DMS79 (cell line): ENCODE measurements at places on chromosomes 11 and 22.

DNA sequence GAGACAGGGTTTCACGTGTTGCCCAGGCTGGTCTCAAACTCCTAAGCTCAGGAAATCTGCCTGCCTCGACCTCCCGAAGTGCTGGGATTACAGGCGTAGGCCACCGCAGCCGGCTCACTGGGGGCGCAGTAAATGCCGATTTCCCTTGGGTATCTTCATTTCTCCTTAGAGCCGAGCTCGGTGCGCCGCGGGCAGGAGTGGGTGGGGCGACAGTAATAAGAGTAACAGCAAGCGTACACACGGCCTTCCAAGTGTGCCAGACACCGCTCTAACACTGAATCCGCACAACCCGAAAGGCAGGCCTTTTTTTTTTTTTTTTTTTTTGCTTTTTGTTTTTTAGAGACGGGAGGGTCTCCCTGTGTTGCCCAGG is 500 bp upstream of the ADSL start:
- DNase-seq: no peak

DNA sequence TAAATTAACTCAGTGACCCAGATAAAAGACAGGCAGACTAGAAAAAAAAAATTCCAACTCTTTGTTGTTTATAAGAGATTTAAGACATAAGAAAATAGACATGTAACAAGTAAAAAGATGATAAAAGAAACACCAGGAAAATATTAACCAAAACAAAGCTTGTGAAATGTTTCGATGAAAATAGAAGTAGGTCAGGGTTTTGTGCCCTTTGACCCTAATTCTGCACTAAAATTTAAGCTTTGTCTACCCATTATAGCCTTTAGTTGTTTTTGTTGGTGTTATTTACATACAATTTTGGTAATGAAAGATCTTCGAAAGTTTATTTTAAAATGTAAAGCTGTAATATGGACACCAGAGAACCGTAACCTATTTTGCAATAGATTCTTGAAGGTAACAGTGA is 75.7 kb downstream of the LRRC4C start:
- no peak for DNase-seq

DNA sequence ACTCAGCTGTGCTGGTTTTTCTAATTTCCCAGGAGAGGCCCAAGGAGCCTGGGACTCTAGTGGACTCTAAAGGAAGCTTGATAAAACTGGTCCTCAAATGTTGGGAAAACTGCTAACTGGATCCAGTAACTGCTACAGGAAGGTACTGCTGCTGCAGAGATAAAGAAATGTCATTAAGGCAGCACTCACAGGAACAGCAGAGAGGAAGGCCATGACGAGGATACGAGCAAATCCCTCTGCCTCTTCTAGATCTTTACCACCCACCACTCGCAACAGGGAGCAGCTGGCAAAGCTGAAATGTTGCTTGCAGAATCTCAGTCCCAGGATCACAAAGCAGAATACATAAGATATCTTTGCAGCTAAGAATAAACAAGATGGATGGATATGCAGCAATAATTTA is 23.5 kb downstream of the TTC28 start:
- no peak for DNase-seq

DNA sequence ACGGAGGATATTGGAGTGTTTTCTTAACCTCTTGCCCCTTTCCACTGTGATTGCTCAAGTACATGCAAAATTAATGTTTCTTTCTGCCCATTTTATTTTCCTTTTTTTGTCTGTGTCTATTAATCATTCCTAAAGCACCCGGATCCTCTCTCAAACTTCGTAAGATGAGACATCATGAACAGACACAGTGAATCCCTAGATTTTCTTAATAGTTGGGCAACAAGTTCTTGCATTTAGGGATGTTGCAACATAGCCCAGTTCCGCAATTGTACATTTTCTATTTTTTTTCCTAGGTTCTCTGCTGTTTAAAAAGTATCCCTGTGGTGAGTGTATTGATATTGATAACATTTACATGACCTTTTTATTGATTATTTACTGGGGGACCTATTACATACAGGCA is 2.9 kb downstream of the FAM111A start:
- DNase-seq: no peak

GRCh38 chr11:84719935-84720577 is 907.1 kb downstream of the DLG2 start:
- no peak for DNase-seq

GRCh38 chr22:50691521-50691920 is 18.9 kb downstream of the SHANK3 start:
- DNase-seq: no peak

- no peak for DNase-seq
These were observed 114.1 kb downstream of the MAML2 start for GRCh38 chr11:96228910-96229309.

GRCh38 chr11:112225753-112226061 is 521 bp upstream of the PTS start:
- no peak for DNase-seq

DNA sequence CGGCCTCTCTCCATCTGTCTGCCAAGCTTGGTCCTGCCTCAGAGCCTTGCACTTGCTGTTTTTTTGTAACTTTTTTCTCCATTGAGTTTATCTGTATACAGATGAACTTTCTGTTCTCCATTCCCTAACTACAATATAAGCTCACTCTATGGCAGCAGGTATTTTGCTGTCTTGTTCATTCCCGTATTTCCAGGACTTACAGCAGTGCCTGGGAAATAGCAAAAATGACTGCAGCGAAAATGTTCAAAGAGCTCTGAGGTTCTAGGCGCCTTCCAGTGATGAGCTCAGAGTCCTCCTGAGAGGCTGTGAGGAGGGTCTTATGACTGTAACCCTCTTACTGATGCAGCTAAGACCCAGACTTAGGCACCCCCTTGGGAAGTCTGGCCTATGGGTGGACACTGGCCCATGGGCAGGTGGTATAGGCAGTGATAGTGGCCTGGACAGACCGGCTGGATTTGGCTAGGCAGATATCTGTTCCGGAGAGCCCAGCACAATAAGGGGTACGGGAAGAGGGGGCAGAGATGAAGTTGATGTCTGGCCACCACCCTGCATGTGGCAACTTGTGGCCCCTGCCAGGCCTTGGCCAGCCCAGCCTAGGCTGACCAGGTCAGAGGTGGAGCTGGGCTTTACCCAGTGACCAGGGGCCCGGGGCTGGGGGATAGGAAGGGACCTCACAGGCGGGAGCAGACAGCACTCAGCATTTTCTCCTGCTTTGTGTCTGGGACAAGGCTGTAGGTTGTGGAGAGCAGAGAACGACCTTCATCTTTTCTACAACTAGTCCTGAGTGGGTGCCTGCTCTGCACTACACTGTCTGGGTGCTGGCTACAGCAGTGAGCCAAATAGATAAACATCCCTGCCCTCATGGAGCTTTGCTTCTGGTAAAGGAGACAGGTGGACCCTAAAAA is 4.6 kb downstream of the ATF4 start:
- DNase-seq: no peak

GRCh38 chr11:128711890-128712289 is 18.0 kb downstream of the FLI1 start:
- DNase-seq: no peak

- DNase-seq: no peak
These were observed 24.5 kb upstream of the DGKZ start for GRCh38 chr11:46322759-46323158.

GRCh38 chr11:79244241-79244772 is 196.5 kb downstream of the TENM4 start:
- no peak for DNase-seq

- no peak for DNase-seq
These were observed 32.4 kb downstream of the SPECC1L start for GRCh38 chr22:24303007-24303406.

- no peak for DNase-seq
These were observed 44.1 kb upstream of the FSHB start for GRCh38 chr11:30186748-30187147.

DNA sequence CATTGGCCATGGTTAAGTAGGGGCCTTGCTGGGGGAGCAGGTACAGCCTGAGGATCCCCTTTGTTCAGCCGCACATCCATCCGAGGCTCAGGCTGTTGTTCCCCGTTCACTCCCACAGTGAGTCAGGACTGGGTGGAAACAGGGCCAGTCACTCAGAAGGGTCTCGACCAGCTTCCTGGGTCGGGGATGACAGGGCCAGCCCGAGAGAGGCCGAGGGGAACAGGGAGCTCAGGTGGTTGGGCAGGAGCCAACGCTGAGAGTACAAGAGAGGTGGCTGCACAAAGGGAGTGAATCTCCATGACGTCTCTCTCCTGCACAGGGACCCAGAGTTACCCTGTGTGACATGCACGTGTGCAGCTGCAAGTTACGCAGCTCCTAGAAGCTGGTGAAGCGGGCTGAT is 97.2 kb upstream of the SHANK2 start:
- DNase-seq: no peak

- DNase-seq: no peak
These were observed 21.9 kb upstream of the CYB5R3 start for GRCh38 chr22:42670921-42671709.

- DNase-seq: no peak
These were observed 53.1 kb upstream of the HORMAD2 start for GRCh38 chr22:30027169-30027568.

DNA sequence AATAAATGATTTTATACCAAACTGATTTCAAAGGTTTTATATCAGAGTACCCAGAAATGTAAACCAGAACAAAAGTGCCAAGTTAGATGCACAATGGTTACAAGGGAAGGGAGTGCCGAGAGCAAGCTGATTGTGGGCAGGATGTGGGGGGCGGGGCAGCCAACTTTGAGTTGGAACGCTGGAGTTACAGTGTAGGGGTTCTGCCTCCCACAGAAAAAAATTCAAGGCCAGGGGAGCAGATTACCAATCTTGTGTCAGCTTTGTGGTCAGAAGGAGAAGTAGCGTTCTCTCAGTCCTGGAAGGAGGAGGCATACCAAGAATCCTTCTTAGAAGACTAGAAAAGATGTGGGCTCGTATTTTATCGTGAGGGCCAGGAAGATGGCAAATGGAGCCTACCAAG is 15.9 kb upstream of the POU2AF2 start:
- no peak for DNase-seq

DNA sequence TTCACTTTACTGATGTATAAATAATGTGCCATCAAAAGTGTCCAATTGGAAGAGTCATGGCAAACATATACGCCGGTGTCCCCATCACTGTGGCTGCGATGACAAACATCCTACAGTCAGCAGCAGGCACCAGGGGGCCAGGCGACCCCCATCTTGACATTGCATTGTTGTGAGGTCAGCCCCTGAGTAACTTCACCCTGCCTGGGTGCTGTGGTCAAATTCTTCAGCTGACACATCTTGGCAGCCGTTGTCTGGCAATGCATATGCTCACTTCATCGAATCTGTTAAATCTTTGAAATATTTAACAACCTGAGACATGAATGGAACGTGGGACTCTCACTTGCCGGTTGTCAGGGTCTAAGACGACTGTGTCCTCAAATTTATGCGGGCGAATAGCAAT is 430.9 kb downstream of the BRD1 start:
- no peak for DNase-seq

DNA sequence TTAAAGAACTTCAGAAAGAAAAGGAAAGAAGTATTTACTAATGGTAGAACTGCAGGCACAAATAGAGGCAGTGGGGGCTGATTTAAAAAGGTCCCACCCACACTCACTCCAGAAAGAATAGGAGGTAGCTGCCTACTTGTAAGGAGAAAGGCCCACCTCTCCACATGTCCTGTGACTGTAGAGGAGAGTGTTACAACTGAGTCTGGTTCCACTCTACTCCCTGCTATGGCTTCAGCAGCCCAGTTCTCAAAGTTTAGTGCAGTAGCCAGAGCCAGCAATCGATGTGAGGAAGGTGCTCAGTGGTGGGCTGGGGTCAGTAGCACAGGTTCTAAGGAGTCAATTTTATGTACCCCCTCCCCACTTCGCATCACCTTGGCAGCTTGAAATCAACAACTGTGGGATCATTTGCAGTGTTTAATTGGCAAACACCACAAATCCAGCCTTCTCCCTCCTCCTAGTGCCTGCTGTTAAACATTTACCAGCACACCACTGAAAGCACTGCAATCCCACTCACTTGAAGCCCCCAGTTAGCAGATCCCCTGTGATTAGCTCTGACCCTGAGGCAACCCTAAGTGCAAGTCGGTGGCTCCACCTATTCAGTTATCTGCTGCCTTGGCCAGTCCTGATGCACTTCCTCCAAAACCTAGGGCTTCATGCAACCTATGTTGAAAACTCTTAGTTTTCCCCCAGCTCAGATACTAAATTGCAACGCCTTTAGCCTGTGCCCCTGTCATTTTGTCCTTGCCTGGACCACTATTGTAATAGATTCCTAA is 146.6 kb downstream of the BBOX1 start:
- no peak for DNase-seq

- no peak for DNase-seq
These were observed 915 bp downstream of the FEZ1 start for GRCh38 chr11:125494974-125495725.

DNA sequence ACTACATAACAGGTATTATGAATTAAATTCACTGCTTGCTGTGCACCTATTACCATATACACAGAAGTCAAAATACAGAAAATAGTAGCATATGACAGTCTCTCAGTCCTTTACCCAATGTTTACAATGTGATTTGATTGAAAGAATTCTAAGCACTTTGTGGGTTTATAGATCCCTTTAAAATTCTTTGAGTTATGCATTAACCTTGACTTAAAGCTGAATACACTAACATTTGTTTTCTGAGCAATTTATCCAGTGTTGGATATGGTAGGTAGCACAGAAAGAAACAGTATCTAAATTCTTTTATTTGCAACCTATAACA is 230.8 kb upstream of the DDI1 start:
- no peak for DNase-seq

DNA sequence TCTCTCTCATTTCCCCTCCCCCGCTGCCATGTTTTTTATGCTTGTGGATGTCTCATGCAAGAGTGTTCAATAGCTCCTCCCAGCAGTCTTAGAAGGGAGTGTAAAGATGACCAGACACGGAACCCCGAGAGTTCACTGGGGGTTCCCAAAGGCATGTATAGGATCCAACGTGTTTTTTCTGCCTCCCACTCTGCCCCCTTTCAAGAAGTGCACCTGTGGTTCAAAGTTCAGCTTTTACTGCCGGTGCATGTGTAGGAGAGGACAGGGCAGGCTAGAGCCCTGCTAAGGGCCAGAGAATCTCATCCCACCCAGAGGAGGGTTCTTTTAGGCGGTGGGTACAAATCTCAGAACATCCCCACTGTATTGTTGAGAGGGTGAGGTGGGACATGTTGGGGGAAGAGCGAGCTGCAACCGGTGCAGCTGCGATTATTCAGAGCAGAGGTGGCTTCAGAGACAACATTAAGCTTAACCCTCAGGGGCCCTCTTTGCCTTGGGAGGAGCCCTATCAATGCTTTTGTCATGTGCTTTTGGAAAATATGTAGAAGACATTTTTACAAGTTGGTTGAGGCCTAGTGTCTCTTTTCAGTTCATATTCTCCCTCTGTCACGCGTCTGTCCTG is 14.5 kb downstream of the MIF start:
- no peak for DNase-seq

- no peak for DNase-seq
These were observed 1.8 kb upstream of the CYP2D6 start for GRCh38 chr22:42132457-42132856.
